Naive thymus-derived CD8-positive, alpha-beta T cell (primary cell): ENCODE measurements at places on chromosomes 11 and 22. TPM values are rescaled to one million over a fixed set of nuclear protein-coding genes. Genes with fewer than 3 reads are reported as not detected.
A peak's percentile ranks its signal among the peaks of the same experiment; 100 is the strongest.

GRCh38 chr11:57868491-57868890 is 106.9 kb downstream of the CTNND1 start:
- H3K4me1 ChIP-seq = peaks cover 5% of the 10 kb centered on the region
- no peak for DNase-seq
- H3K27ac ChIP-seq = no peak overlapping the region
- H3K4me3 ChIP-seq = no peak overlapping the region
- peaks cover 6% of the 10 kb centered on the region for H3K27me3 ChIP-seq

DNA sequence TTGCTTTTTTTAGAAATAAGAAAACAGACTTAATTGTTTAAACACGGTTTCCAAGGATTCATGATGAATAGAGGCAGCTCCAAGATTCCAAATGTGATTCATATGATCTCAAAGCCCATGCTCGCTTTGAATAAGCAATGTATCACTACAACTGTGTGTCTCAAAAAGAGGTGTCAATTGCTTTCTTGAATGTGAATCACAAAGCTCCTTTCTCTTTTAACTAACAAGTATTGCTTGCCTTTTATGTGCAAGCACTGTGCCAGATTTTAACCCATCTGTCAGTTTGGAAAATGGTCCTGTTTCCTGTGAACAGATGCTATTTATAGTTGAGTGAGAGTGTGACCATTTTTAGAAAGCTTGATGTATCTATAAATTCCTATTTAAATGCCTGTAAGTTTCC is 6.5 kb downstream of the OOSP1 start:
- H3K4me3 ChIP-seq = no peak overlapping the region
- DNase-seq = no peak
- H3K36me3 ChIP-seq = no peaks in the 10 kb centered on the region

DNA sequence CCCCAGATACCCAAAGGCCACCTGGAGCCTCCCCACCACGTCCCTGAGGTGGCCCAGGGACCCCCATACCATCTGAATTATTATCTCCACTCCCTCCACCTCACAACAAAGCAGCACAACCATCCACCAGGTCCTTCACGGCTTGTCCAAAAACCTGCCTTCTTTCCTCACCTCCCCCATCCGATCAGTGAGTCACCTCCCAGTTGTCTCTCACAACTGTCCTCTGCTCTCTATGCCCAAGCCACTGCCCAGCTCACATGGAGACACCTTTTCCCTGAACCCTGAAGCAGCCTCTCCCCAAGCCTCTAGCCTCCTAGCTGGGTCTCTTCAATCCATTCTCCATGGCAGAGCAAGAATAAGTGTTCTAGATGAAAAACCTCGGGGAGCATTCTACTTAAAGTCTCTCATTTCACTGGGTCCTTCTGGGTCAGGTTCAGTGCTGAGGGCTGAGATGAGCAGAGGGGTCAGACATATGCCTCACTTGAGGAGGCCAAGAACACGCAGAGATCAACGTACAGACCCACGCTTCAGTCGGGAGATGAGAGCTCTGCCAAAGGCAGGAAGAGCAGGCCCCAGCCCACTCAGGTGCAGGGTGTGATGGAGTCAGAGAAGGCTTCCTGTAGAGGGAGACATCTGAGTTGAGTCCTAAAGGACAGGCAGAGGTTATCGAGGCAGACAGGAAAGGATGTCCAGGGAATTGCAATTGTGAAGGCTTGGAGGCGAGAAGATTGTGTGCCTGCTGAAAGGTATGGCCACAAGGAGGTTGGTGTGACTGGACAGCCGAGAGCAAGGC is 74.7 kb downstream of the PDE2A start:
- no peak overlapping the region for H3K4me3 ChIP-seq
- no peak for DNase-seq
- peaks cover 7% of the 10 kb centered on the region for H3K27me3 ChIP-seq
- H3K4me1 ChIP-seq = no peaks in the 10 kb centered on the region
- no peak overlapping the region for H3K27ac ChIP-seq

DNA sequence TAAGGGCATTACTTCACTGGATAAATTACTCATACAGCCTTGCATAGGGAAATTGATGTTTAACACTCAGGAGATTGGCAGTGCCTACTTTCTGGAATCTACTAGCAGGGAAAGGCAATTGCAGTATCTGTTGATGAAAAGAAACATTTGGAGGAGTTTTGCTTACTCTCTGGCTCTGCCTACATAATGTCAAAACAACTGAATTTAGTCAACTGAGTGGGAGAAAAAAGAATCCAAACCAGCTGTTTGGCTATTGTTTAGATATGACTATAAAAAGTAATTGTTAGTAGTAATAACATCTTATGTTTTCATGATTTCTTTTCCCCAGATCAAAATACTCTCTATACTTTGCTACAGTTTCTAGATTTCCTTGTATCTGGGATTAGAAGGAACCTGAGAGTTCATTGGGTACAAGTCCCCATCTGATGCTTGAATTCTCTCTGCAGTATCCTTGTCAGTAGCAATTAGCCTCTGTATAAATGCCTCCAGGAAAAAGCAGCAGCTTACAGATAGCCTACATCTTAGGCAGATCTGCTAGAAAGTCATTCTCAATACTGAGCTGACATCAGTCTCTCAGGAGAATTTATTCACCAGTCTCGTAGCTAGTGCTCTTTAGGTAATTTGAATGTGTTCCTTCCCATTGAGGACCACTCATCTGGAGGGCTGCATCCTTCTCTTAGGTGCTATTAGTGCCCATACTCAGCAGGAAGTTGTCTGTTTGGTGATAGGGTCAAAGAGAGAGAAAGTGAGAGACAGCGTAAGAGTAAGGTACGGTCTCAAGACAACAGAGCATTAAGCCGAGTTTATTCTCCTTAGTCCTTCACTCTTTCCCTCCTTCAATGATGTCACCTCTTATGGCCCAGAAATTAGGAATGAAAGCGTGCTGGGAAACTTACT is 185.9 kb upstream of the CCDC90B start:
- H3K27ac ChIP-seq = no peak overlapping the region
- no peak for DNase-seq
- peaks cover 4% of the 10 kb centered on the region for H3K27me3 ChIP-seq
- peak overlapping the region; percentile 63 for H3K4me3 ChIP-seq
- H3K36me3 ChIP-seq = no peaks in the 10 kb centered on the region
- no peaks in the 10 kb centered on the region for H3K4me1 ChIP-seq

GRCh38 chr22:20027966-20028854 is 7.3 kb downstream of the TANGO2 start:
- H3K36me3 ChIP-seq = no peaks in the 10 kb centered on the region
- H3K27ac ChIP-seq = no peak overlapping the region
- DNase-seq = no peak
- no peaks in the 10 kb centered on the region for H3K27me3 ChIP-seq

DNA sequence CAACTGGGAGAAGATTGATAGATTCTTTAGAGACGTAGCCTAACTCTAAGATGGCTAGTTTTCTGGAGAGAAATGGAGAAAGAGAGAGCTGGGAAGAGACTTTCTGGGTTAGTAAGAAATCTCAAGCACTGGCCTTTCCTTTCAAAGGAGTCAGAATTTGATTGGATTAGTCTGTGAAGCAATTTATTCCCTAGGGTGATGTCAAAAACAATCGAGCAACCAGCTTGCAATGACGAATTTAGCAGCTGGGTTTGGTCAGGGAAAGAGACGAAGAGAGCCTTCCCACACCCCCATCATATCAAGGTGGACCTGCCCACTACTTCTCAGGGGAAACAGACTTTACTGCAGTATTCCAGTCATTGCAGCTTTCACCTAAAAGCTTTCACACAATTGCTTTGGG is 10.8 kb downstream of the KRTAP5-6 start:
- H3K4me3 ChIP-seq = no peak overlapping the region
- no peak for DNase-seq
- H3K4me1 ChIP-seq = peaks cover 6% of the 10 kb centered on the region
- H3K27me3 ChIP-seq = no peaks in the 10 kb centered on the region
- no peaks in the 10 kb centered on the region for H3K36me3 ChIP-seq

GRCh38 chr11:108131993-108132392 is 10.6 kb downstream of the ACAT1 start:
- peaks cover 2% of the 10 kb centered on the region for H3K4me1 ChIP-seq
- peak overlapping the region; percentile 86 for H3K27ac ChIP-seq
- no peak overlapping the region for H3K4me3 ChIP-seq
- H3K27me3 ChIP-seq = no peaks in the 10 kb centered on the region

GRCh38 chr11:122863704-122864326 is 18.7 kb upstream of the JHY start:
- no peaks in the 10 kb centered on the region for H3K27me3 ChIP-seq
- no peak overlapping the region for H3K4me3 ChIP-seq
- H3K4me1 ChIP-seq = peaks cover 7% of the 10 kb centered on the region
- DNase-seq = no peak
- peak overlapping the region; percentile 78 for H3K27ac ChIP-seq

GRCh38 chr22:30191040-30191701 is 55.4 kb downstream of the LIF start:
- no peaks in the 10 kb centered on the region for H3K36me3 ChIP-seq
- DNase-seq = no peak
- no peak overlapping the region for H3K4me3 ChIP-seq
- no peaks in the 10 kb centered on the region for H3K27me3 ChIP-seq
- H3K4me1 ChIP-seq = peaks cover 44% of the 10 kb centered on the region

DNA sequence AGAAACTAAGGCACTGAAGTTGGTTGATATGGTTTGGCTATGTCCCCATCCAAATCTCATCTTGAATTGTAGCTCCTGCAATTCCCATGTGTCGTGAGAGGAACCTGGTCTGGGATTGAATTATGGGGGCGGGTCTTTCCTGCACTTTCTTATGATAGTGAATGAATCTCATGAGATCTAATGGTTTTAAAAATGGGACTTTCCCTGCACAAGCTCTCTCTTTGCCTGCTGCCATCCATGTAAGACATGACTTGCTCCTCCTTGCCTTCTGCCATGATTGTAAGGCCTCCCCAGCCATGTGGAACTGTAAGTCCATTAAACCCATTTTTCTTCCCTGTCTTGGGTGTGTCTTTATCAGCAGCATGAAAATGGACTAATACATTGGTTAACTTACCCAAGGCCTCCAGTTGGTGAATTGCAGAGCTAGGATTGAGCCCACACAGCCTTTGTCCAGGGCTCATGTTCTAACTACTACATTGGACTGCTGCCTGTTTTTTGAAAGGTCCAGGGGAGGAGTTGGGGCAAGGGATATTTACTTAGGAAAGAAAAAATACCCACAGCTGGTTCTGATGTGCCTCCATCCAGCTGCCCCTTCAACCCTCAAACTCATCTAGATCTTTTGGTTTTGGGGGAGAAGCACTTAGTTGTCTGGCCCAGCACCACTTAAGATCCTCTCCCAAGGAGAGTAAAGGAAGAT is 107.8 kb upstream of the NAV2 start:
- peaks cover 17% of the 10 kb centered on the region for H3K27me3 ChIP-seq
- H3K36me3 ChIP-seq = no peaks in the 10 kb centered on the region
- H3K4me3 ChIP-seq = no peak overlapping the region
- no peaks in the 10 kb centered on the region for H3K4me1 ChIP-seq

- no peak for DNase-seq
- no peaks in the 10 kb centered on the region for H3K36me3 ChIP-seq
- no peak overlapping the region for H3K4me3 ChIP-seq
- no peaks in the 10 kb centered on the region for H3K27me3 ChIP-seq
- H3K4me1 ChIP-seq = no peaks in the 10 kb centered on the region
These were observed 793.6 kb upstream of the RAG2 start for GRCh38 chr11:37391615-37392014.

DNA sequence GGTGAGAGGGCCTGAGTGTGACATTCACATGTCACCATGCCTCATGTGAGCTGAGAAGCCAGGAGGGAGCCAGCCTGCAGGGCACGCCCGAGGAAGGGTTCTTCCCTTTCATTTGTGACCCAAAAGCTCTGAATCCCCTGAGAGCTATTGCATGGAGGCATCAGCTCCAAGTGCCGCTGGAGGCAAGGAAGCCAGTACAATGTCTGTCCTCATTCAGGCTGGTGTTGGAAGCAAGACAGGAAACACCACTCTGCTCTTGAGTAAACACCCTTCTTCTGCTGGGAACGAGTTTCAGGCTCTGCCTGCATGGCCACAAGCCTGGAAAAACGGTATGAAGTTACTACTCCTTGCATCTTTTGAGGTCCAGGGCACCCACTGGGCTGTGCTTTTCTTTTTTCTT is 83.8 kb upstream of the LARGE1 start:
- H3K27me3 ChIP-seq = no peaks in the 10 kb centered on the region
- DNase-seq = no peak
- no peak overlapping the region for H3K27ac ChIP-seq
- H3K36me3 ChIP-seq = no peaks in the 10 kb centered on the region
- H3K4me1 ChIP-seq = no peaks in the 10 kb centered on the region
- H3K4me3 ChIP-seq = no peak overlapping the region

- H3K36me3 ChIP-seq = no peaks in the 10 kb centered on the region
- H3K27me3 ChIP-seq = peaks cover 3% of the 10 kb centered on the region
- no peak for DNase-seq
These were observed 65.5 kb downstream of the USP35 start for GRCh38 chr11:78254268-78254667.

DNA sequence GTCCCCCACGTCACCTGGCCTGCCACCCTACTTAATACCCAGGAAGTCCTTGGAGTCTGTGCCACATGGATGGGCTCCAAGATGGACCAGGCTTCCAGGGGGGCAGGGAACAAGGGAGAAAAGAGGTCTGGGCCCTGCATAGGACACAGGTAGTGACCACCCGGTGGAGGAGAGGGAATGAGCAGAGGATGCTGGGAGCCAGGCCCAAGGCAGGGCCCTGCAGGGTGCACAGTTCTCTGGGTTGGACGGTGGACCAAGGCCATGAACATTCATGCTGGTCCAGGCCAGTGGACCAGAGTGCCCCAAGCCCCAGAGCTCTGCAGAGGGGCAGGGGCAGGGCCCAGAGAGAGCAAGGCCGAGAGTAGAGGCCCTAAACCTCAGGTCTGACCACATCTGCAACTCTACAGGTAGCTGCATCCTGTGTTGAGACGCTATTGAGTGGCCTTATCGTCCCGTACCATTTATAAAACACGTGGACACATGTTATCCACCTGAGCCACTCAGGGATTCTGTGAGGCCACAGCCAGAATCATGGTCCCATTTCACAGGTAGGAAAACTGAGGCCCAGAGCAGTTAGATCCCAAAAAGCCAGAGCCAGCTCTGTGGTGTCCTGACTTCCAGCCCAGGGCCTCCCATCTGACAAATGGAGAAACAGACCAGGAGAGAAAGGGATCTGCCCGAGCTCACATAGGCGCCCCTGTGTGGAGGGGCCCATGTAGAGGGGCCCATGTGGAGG is 46.4 kb downstream of the IGLL5 start:
- H3K36me3 ChIP-seq = no peaks in the 10 kb centered on the region
- no peak overlapping the region for H3K27ac ChIP-seq
- peaks cover 74% of the 10 kb centered on the region for H3K4me1 ChIP-seq
- no peaks in the 10 kb centered on the region for H3K27me3 ChIP-seq
- H3K4me3 ChIP-seq = no peak overlapping the region
- no peak for DNase-seq

- no peak for DNase-seq
- peaks cover 5% of the 10 kb centered on the region for H3K4me1 ChIP-seq
- H3K36me3 ChIP-seq = no peaks in the 10 kb centered on the region
- H3K27ac ChIP-seq = no peak overlapping the region
- no peaks in the 10 kb centered on the region for H3K27me3 ChIP-seq
These were observed 22.1 kb upstream of the MGAT3 start for GRCh38 chr22:39434721-39435120.

KCTD14 gene
- 0.36 TPM for total RNA-seq

OR51B4 gene
- total RNA-seq = not detected

TRPM5 gene
- total RNA-seq = 0.60 TPM

YPEL1 gene
- 6.7 TPM for total RNA-seq

A4GALT gene
- total RNA-seq = not detected
